GM19239 (cell line): ENCODE measurements at places on chromosomes 7 and 10.

DNA sequence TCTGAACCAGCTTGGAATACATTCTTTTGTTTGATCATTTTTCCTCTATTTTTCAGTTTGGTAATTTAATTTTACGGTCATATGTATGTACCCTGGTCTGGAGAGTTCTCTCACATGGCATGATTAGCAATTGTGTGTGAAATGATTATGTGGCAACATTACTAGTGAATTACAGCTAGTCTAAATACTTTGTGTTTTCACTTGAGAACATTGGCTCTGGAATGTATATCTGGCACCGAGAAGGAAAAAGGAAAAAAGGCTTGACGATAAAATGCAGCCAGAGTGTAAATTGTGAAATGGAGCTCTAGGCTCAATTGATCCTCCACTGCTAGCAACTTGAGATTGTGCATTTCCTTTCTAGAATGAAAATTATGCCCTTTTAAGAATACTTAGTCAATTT lies 397.2 kb downstream of the EXOC4 start:
- DNase-seq, result no peak

- no peak for DNase-seq
Measured at GRCh38 chr10:63700631-63701156, 179.5 kb downstream of the REEP3 start.

DNA sequence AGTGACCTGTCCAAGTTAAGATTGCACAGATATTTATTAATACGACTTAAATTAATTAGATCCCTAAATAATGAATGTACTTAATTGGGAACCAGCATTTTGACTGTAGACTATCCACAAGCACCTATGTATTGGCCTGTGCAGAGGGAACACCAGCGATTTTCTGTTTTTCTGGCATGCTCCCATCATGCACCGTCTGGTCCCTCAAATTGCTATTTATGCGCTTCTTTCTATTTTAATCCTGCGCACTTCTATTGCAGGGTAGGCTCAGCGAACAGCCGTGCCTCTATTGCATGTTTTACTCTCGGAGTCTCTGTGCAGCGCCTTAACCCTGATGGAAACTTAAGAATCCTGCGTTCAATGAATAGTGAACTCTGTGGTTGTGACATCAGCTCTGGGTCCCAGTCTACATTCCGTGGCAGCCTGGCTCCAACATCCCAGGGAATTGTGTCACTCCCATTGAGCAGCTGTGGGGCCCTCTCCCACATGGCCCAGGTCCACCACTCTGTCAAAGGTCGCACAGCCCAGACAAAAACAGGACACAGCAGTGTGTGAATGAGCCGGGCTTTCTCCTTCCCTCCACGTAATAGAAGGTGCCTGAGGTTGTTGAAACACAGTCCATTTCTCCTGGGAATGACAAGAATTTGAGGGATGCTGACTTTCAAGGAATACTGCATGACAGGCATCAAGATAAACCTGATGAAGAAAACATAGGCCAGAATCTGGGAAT lies 239.7 kb upstream of the KLF6 start:
- DNase-seq, result no peak

DNA sequence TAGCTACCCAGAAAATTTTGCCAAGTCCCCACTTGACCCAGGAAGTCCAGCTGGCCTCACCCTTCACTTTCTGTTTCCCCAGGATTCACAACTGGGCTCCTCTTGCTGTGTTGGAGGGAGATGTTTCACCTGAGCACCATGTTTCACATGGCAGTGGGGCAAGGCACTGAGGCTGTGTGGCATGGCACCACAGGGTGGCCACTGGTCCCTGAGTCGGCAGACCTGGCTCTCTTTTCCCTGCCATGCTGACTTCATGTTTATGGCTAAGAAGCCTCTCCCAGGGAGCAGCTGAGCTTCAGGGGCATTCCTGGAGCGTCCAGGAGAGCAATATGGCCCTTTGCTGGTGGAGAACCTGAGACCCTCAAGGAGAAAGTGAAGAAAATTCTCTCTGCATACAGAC lies 266.9 kb downstream of the RPS24 start:
- no peak for DNase-seq

GRCh38 chr7:27700501-27700900 lies 37.8 kb upstream of the HIBADH start:
- DNase-seq, result no peak

GRCh38 chr7:158350166-158350900 lies 237.3 kb downstream of the PTPRN2 start:
- no peak for DNase-seq

- DNase-seq, result no peak
Measured at GRCh38 chr7:128132426-128133069, 101.3 kb upstream of the LRRC4 start.

DNA sequence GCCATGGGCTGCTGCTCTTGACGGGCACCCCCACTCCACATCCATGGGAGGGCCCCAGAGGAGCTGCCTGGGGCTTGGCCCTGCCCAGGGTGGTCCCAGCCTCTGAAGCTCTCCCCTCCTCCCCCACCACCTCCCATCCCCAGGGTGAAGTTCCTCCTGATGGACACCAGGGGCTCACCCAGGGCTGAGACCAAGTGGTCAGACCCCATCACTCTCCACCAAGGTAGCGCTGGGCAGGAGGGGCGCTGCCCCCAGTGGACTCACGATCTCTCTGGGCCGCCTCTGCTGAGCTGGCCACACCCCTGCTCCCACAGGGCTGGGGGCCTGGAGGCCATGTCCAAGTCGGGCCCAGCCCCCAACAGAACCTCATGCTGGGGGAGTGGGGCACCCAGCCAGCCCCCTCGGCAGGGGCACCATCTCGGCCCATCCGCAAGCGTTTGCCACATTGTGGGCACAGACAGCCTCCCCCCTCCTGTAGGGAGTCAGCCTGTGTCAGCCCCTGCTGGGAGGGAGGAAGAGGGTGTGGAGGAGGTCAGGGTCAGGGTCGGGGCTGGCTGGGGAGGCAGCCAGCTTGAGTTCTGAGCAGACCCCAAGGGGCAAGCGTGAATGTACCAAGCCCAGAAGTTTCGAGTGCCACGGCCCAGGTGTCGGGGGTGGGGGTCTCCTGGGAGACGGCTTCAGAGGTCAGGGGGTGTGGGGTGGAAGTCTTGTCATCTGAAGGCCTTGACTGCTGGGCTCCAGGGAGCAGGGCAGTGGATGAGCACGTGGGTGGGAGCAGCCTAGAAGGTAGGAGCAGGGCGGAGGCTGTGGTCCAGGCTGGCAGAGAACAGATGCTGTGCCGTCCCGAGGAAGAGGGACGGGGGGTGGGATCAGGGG lies 2.8 kb downstream of the UPK3B start:
- no peak for DNase-seq

- DNase-seq, result no peak
Measured at GRCh38 chr10:77861366-77861765, 65.2 kb downstream of the DLG5 start.

GRCh38 chr10:92813979-92814378 lies 34.3 kb upstream of the EXOC6 start:
- DNase-seq, result no peak

GRCh38 chr7:46932306-46932675 lies 649.6 kb downstream of the TNS3 start:
- no peak for DNase-seq

DNA sequence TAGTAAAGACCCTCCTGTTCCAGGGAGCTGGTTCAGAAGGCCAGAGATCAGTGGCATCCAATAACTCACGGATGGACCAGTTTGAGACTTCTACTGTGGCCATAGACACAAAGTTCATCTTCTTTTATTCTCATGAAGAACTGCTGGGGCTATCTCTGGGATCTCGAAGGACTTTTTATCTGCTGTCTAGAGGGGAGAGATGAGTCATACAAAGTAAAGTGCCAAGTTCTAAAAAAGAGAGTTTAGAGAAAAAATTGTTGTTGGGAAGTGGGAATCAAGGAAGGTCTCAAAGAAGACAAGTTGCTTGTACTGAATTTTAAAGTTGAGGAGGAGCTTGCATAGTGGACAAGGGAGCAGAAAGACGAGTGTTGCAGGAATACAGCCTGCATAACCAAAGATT lies 8.0 kb upstream of the FAM221A start:
- no peak for DNase-seq

- no peak for DNase-seq
Measured at GRCh38 chr10:130990486-130990885, 321.0 kb downstream of the TCERG1L start.

DNA sequence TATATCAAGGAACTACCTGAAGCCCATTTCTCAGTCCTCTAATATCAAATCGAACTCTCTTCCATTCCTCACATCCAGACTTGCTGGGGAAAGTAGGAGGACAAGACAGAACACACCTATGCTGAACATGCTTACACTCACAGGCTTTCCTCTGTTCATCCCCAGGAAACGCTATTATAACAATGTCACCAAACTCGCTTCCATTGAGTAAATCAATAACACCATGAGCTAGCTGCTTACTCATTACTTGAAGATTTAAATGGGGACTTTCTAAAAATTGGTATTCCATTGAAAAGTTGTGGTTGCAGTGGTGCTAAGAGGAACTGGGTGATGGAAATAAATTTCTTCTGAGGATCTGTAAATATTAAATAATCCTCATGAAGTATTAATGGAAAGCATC lies 88.8 kb downstream of the SLC25A13 start:
- DNase-seq, result no peak

- no peak for DNase-seq
Measured at GRCh38 chr7:36338256-36338655, 51.4 kb upstream of the ANLN start.

DNA sequence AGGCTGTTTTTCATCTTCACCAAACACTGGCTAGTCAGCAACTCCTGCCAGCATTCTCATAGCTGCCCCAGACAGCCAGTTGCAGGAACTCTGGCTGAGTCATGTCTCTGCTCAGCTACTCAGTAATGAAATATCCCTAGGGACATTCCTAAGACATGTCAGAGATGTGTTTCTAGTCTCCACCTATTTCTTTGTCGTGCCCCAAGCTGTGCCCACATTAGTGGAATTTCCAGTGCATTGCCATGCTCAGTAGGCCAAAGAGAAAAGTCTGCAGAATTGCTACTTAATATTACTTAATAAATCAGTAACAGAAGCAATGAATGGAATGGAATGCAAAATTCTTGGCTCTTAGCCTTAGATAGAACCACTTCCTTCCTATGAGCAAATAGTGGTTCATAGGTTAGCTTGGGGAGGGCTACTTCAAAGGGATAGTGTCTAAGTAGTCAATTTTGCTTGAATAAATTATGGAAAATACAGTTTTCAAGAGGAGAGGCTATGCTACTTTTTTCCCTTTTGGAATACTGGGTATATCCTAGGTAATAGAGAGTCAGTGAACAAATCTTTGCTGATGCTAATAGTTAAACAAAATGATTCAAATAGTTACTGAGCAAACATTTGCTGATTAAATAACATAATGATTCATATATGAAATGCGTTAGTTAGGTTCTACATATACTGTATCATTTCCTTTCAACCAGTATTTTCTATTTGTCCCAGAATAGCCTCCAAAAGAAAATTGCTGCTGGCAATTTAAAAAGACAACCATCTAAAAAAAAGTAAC lies 23.6 kb upstream of the SEMA3C start:
- DNase-seq, result no peak

- DNase-seq, result no peak
Measured at GRCh38 chr7:138902161-138902560, 79.0 kb downstream of the KIAA1549 start.

- DNase-seq, result no peak
Measured at GRCh38 chr10:71837098-71837827, 13.8 kb downstream of the PSAP start.

- DNase-seq, result no peak
Measured at GRCh38 chr10:63320683-63321082, 145.1 kb downstream of the JMJD1C start.

- no peak for DNase-seq
Measured at GRCh38 chr7:121390617-121391016, 5.5 kb downstream of the FAM3C start.

DNA sequence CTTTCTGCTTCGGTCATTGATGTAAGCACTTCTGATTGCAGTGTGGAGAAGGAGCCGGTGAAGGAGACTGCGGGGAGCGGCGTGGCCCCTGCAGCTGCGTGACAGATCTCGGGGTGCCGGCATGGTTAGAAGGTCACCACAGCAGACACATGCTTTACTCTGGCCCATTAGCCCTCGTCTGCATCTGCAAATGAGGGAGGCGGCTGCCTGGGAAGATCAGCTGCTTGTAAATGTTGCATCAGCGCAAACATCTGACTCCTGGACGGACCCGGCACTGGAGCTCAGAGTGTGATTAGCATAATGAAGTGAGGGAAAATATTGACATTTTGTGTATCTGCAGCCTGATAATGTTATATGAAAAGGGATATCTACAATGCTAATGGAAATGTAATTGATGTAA lies 30.5 kb upstream of the MNX1 start:
- DNase-seq, result no peak

DNA sequence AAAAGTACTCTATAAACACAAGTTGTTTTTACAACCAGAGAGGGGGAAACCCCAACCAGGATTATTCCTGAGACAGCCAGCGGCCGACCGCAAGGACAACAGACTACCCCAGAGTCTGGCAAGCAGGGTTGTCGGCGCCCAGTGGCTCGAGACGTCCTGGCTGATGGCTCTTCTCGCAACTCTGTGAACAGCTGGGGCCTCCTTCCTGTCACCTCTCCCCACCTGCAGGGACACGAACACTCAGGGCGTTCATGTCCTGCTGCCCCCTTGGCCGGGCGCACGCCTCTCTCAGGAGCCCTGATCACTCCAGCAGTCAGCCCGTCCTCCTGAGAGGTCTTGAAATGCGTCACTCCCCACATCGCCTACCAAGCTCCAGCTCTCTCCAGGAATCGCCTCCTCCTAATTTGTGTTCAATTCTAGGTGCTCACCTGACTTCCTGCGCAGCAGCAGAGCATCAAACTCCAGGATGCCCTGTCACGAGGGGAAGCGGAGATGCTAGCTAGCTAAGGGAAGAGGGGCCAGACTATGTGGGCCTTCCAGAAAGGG lies 66.4 kb upstream of the TNRC18 start:
- DNase-seq, result no peak

GRCh38 chr10:74244097-74244685 lies 93.2 kb downstream of the ADK start:
- DNase-seq, result no peak

- no peak for DNase-seq
Measured at GRCh38 chr10:75356484-75356883, 45.1 kb downstream of the ZNF503 start.

- DNase-seq, result no peak
Measured at GRCh38 chr7:25895792-25896171, 256.2 kb upstream of the NFE2L3 start.

- DNase-seq, result no peak
Measured at GRCh38 chr7:27775782-27776181, 35.8 kb downstream of the TAX1BP1 start.
